ENCODE measurements at places on chromosomes 3 and 15. TPM values are rescaled to one million over a fixed set of nuclear protein-coding genes. Genes with fewer than 3 reads are reported as not detected.
A peak's percentile ranks its signal among the peaks of the same experiment; 100 is the strongest.

Gene FGF7
- total RNA-seq, result 120 TPM

Gene ITIH1
- not detected for total RNA-seq

DNA sequence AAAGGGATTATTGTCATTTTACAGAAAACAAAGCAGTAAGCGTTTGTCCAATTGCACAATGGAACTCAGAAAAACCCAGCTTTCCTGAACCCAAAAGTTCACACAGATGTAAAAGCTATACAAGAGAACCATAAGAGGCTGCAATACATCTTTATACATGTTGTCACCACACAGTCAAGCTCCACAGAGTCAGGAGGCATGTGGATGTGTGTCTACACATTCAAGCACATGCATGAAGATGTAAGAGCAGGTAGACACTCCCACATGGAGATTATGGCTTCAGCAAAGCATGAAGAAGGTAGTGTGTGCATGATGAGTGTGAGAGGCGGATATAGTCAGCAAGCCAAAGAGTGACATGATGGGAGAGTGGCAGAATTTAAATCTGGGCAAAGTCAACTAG, 124.7 kb upstream of the THBS1 start:
- H3K4me3 ChIP-seq, result no peak overlapping the region
- H3K36me3 ChIP-seq, result no peaks in the 10 kb centered on the region
- no peaks in the 10 kb centered on the region for H3K27me3 ChIP-seq
- H3K27ac ChIP-seq, result no peak overlapping the region
- no peaks in the 10 kb centered on the region for H3K4me1 ChIP-seq

- no peaks in the 10 kb centered on the region for H3K36me3 ChIP-seq
- no peak for DNase-seq
- H3K4me1 ChIP-seq, result no peaks in the 10 kb centered on the region
- H3K4me3 ChIP-seq, result no peak overlapping the region
Measured at GRCh38 chr15:51181221-51181620, 86.5 kb upstream of the TNFAIP8L3 start.

GRCh38 chr3:71241981-71242560, 341.5 kb downstream of the FOXP1 start:
- no peaks in the 10 kb centered on the region for H3K36me3 ChIP-seq
- no peaks in the 10 kb centered on the region for H3K27me3 ChIP-seq
- peak overlapping the region; percentile 96 for H3K4me3 ChIP-seq
- peaks cover 4% of the 10 kb centered on the region for H3K4me1 ChIP-seq
- H3K27ac ChIP-seq, result peak overlapping the region; percentile 90
- DNase-seq, result no peak

DNA sequence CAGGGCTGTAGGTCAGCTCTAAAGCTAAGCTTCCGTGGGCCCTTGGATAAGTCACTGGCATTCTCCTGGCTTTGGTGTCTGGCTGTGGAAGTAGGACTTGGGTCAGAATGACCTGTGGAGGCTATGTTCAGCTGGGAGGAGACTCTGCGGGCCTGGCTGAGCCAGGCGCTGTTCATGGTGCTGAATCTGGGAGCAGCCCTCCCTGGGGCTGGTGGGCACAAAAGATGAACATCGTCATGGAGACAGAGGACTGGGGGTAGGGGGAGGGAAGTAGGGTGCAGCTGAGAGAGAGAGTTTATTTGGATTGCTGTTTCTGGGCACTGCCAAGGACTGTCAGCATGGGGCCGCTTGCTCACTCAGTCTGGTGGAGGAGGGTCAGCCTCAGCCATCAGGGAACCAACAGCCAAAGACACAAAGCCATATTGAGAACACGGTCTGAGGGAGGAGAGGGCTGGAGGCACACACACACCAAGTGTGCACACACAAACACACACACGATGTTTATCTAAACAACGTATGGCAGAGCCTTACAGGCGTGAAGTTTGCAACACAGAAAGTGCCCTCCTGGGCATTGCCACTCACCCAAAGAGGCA, 120.7 kb upstream of the LINGO1 start:
- no peaks in the 10 kb centered on the region for H3K36me3 ChIP-seq
- no peaks in the 10 kb centered on the region for H3K4me1 ChIP-seq
- no peak overlapping the region for H3K27ac ChIP-seq
- no peak overlapping the region for H3K4me3 ChIP-seq
- H3K27me3 ChIP-seq, result no peaks in the 10 kb centered on the region
- no peak for DNase-seq

DNA sequence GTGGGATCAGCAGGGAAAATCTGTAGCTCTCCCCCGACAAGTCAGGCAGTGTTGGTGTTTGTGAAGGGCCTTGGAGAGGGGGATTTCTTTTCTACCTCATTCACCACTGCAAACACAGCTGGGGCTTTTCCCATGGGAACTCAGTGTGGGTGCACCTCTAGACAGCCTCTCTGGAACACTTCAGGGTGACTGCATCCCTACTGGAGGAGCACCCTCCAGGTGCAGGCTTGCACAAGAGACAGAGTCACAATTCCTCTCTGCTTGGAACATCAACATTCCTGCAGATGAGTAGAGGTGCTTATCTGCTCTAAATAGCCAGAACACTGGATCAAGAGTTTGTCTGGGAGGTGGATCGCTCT, 72.7 kb upstream of the AKAP13 start:
- H3K4me3 ChIP-seq, result no peak overlapping the region
- H3K36me3 ChIP-seq, result no peaks in the 10 kb centered on the region
- no peak overlapping the region for H3K27ac ChIP-seq

- no peaks in the 10 kb centered on the region for H3K27me3 ChIP-seq
- DNase-seq, result no peak
- no peak overlapping the region for H3K27ac ChIP-seq
- H3K36me3 ChIP-seq, result no peaks in the 10 kb centered on the region
- peaks cover 3% of the 10 kb centered on the region for H3K4me1 ChIP-seq
Measured at GRCh38 chr3:112074616-112075497, 11.3 kb upstream of the C3orf52 start.

DNA sequence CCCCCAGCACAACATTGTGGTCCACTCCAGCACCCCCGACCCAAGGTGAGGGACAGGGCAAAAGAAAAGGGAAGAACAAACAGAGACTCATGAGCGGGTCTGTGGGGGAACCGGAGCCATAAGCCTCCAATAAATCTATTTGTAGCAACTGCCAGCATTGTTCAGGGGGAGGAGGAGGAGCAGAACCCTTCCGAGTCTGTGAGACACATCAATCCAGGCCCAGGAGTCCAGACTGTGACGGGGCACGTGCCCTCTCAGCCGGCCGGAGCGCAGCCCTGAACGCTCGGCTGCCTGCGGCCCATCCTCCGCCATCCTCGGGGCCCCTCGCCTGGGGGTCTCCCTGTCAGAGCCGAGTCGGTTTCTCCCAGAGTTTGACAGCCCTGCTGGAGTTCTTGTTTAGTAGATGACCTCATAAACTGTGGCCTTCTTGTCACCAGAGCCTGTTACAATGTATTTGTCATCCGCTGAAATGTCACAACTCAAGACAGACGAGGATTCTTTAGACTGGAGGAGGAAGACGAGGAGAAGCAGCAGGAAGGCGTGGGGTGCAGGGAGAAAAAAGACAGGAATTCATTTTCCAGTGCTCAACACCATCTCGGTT, 47.9 kb downstream of the TLE3 start:
- no peaks in the 10 kb centered on the region for H3K4me1 ChIP-seq
- no peak overlapping the region for H3K27ac ChIP-seq
- no peaks in the 10 kb centered on the region for H3K36me3 ChIP-seq
- no peaks in the 10 kb centered on the region for H3K27me3 ChIP-seq

GRCh38 chr3:71226565-71227269, 356.8 kb downstream of the FOXP1 start:
- H3K4me3 ChIP-seq, result no peak overlapping the region
- no peaks in the 10 kb centered on the region for H3K27me3 ChIP-seq
- peak overlapping the region; percentile 80 for H3K27ac ChIP-seq
- H3K4me1 ChIP-seq, result peaks cover 3% of the 10 kb centered on the region

DNA sequence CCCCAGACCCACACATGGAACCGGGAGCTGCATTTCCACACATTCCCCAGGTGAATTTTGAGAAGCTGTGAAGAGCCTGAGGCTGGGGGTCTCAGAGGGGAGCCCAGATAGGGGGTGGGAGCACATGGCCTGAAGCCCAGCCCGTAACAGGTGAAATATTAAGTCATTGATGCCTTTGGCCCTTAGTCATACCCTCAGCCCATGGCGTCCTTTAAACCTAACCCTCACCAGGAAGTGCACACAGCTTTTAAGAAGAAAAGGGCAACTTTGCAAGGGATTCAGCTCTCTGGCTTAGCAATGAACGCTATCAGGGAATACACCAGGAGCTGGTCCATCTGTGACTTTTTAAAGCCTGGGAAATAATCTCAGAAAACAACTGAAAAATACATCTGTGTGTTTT, 40.6 kb downstream of the WNT7A start:
- H3K36me3 ChIP-seq, result no peaks in the 10 kb centered on the region
- DNase-seq, result no peak
- no peak overlapping the region for H3K27ac ChIP-seq
- H3K27me3 ChIP-seq, result no peaks in the 10 kb centered on the region
- no peaks in the 10 kb centered on the region for H3K4me1 ChIP-seq

- no peak for DNase-seq
- H3K27me3 ChIP-seq, result no peaks in the 10 kb centered on the region
- no peaks in the 10 kb centered on the region for H3K4me1 ChIP-seq
- no peak overlapping the region for H3K27ac ChIP-seq
Measured at GRCh38 chr3:141268306-141268705, 36.7 kb downstream of the PXYLP1 start.

DNA sequence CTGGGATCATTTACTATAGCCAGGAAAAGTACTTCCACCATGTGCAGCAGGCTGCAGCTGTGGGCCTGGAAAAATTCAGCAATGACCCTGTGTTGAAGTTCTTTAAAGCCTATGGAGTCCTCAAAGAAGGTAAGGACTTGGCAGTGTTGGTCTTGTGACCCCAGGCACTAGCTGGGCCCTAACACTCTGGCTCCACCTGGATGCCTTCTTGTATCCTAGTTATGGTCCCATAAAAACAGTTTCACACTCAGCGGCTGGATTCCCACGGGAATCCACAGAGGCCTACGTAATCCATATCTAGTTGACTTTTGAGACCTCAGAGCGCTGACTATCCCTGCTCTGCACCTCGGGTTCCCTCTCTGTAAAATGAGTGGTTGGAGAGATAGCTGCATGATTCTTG, 1.6 kb downstream of the TTC21A start:
- no peaks in the 10 kb centered on the region for H3K4me1 ChIP-seq
- no peak for DNase-seq
- H3K4me3 ChIP-seq, result no peak overlapping the region
- no peaks in the 10 kb centered on the region for H3K36me3 ChIP-seq

- H3K27me3 ChIP-seq, result no peaks in the 10 kb centered on the region
- no peak overlapping the region for H3K27ac ChIP-seq
- no peak overlapping the region for H3K4me3 ChIP-seq
- DNase-seq, result no peak
- no peaks in the 10 kb centered on the region for H3K36me3 ChIP-seq
Measured at GRCh38 chr15:71798641-71799040, 11.7 kb upstream of the NR2E3 start.

- no peak overlapping the region for H3K4me3 ChIP-seq
- no peaks in the 10 kb centered on the region for H3K27me3 ChIP-seq
- no peaks in the 10 kb centered on the region for H3K36me3 ChIP-seq
- H3K4me1 ChIP-seq, result no peaks in the 10 kb centered on the region
Measured at GRCh38 chr3:22895671-22896070, 307.5 kb upstream of the UBE2E2 start.

Measured in aorta (tissue), 5 donors.